MG63 (cell line): ENCODE measurements at places on chromosomes 11 and 22. TPM values are rescaled to one million over a fixed set of nuclear protein-coding genes. Genes with fewer than 3 reads are reported as not detected.

DNA sequence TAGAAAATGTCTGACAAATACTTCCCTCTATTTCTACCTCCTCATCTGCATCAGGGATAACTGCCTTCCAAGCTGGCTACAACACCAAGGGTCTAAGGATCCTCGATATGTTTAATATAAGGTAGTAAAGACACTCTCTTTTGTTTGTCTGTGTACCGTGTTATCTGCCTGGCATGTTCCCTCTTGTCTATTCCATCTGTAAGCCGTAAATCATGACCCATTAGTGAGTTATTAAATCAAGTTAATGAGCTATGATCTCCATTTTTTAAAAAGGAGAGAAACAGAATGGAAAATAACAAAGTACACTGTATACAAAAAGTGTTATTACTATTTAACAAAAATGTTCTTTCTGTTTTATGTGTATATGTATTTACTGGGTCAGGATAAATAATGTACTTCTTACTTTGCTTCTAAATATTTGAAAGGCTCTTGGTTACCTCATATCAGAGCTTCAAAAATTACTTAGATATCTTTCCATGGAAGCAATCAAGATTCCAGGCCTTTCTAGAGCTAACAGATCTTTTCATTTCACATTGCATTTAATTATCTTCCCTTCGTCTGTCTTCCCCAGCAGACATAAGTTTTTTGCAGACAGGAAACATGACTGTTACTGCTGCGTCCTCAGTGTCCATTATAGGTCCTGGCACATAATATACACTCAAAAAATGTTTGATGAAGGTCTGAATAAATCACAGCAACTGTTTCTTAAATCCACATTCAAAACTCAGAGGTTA, 342.6 kb upstream of the CCDC90B start:
- no peak for DNase-seq

The KRTAP5-10 gene
- total RNA-seq = not detected in 2 replicates

GRCh38 chr11:75633409-75634066, 35.3 kb downstream of the MAP6 start:
- DNase-seq = no peak

DNA sequence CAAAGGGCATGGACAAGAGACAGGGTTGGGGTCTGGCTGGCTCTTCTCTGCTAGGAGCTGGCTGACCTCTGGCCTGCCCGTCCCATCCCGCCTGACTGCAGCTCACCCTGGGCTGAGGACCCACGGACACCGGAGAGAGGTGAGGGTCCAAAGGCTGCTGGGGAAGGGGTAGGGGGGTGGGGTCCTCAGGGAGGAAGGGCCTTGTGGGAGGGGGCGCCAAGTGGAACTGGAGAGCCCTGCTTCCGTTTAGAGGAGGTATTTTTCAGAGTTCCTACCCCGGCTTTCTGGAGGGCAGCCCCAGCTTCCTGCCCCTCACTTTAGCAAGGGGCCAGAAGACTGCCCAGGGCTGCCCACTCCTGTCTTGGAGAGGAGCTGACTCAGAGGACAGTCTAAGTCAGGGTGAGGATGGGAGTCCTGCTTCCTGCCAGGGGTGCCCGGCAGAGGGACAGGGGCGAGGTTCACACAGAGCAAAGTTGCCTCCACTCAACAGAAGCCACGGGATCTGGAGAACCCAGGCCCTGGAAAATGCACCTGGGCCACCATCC, 7.1 kb downstream of the LARGE2 start:
- DNase-seq = no peak
